ENCODE measurements at places on chromosomes 11 and 22. TPM values are rescaled to one million over a fixed set of nuclear protein-coding genes. Genes with fewer than 3 reads are reported as not detected.

RIC3 gene
- not detected for total RNA-seq

OR4C15 gene
- not detected for total RNA-seq

IL18 gene
- total RNA-seq = 22.3 TPM

SLC25A1 gene
- total RNA-seq = 296 TPM
